Activated T-cell treated with anti-CD3 and anti-CD28 coated beads for 48 hours (primary cell): ENCODE measurements at places on chromosomes 5 and 9.
A peak's percentile ranks its signal among the peaks of the same experiment; 100 is the strongest.

GRCh38 chr5:103927739-103928138 lies 365.1 kb upstream of the NUDT12 start:
- DNase-seq: no peak

- DNase-seq: no peak
Observed at GRCh38 chr5:128667152-128667551, 129.1 kb upstream of the FBN2 start.

GRCh38 chr5:141507387-141508091 lies 18.7 kb downstream of the PCDHGC5 start:
- DNase-seq: no peak

GRCh38 chr5:102554728-102555127 lies 55.9 kb upstream of the SLCO6A1 start:
- DNase-seq: no peak

GRCh38 chr5:157303667-157304327 lies 37.9 kb downstream of the CYFIP2 start:
- DNase-seq: peak; percentile 49

DNA sequence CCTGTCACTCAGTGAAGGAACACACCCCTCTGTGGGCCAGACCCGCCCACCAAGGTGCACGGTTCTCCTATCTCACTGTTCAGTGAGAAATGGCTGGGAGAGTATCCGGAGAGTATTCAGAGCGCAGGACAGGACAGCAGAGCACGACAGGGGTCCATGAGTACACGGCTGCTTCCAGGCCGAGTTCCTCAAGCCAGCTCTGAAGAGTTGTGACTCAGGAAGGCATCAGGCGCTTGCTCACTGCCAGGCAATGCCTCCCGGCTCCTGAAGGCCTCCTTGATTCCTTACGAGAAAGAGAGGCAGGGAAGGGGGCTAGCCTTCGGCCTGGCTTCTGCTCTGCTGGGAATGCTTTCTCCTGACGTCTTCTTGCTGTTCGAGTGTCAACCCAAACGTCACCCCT lies 132.1 kb upstream of the PPP1R26 start:
- no peak for DNase-seq

- no peak for DNase-seq
Observed at GRCh38 chr5:115369430-115370144, 73.1 kb upstream of the CCDC112 start.

DNA sequence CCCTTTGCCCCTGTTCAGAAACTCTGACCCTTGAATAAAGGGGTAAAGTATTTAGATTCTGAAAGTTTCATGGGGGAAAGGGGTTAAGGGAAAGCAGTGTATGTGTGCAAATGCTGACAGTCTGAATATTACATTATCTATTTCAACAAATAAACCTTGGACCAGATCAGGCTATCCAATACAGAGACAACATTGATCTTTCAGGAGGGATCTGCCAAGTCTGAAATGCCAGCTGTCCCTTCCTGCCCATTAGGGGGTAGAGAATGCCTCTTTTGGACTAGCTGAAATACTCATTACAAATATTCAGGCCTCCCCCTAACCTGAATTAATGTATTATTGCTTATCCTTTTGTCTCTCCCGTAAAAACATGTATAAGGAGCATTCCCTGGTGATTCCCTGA lies 219.5 kb downstream of the NR3C1 start:
- DNase-seq: no peak

GRCh38 chr5:112693301-112693700 lies 44.4 kb upstream of the APC start:
- DNase-seq: no peak

- DNase-seq: no peak
Observed at GRCh38 chr9:4170231-4170630, 129.6 kb downstream of the GLIS3 start.

DNA sequence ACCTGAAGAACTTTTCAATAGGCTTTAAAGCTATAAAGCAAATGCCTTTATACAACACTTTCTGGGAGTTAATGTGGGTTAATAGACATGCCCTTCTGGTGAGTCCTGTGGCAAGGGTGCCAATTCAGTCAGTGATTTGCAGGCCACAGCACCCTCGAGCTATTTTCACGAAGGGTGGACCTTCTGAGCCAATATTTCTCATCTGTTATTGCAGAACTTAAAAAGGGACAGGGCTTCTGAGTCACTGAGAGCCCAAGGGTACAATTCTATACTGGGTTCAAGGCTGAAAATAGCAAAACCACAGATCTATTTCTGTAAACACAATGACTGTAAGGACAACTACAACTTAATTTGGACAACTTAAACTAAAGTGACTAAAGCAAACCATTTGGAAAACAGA lies 92.8 kb downstream of the GABRG2 start:
- DNase-seq: no peak

DNA sequence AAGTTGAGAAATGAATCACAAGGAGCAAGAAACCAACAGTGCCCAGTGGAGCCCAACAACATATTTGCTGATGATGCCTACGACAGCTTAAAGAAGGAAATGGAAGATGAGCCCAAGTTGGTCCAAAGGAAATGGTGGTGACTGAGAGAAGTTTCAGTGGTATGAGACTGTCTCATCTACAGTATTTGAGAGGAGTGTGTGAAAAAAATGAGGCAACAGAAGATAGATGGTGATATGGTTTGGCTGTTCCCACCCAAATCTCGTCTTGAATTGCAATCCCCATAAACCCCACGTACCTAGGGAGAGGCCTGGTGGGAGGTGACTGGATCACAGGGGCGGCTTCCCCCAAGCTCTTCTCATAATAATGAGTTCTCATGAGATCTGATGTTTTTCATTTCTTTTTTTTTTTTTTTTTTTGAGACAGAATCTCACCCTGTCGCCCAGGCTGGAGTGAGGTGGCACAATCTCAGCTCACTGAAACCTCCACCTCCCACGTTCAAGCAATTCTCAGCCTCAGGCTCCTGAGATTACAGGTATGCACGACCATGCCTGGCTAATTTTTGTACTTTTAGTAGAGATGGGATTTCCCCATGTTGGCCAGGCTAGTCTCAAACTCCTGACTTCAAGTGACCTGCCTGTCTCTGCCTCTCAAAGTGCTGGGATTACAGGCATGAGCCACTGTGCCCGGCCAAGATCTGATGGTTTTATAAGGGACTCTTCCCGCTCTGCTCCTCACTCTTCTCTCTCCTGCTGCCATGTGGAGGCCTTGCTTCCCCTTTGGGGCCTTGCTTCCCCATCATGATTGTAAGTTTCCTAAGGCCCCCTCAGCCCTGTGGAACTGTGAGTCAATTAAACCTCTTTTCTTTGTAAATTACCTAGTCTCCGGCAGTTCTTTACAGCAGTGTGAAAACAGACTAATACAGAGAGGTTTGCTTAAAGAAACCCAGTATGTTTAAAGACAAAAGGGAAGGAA lies 30.2 kb downstream of the EFCAB9 start:
- DNase-seq: peak; percentile 61

DNA sequence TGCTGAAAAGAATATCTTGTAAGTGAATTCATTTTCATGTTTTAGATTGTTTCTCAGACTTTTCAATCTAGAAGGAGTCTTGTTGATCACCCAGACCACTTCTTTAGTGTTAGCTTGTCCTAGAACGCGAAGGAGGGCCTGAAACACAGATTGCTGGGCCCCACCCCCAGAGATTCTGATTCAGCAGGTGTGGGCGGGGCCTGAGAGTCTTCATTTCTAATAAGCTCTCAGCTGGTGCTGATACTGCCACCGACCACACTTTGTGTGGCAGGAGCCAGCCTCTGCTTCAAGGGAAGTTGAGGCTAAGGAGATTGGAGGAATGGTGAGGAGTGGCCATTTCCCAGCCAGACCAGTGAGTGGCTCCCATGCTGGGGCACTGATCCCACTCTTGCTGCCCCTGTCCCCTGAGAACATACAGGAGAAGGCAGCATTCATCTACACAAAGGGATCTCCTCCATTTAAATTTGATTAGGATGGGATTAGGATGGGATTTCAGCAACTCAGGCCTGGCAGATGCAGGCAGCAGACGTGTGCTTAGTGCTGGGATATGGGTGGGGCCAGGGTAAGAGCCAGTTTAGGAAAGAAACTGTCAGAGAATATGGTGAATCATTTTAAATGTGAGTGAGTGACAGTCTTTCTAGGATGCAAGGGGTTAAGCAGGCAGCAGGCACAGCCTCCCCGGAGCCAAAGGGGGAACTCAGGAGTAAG lies 35.9 kb downstream of the ZNF618 start:
- DNase-seq: no peak

DNA sequence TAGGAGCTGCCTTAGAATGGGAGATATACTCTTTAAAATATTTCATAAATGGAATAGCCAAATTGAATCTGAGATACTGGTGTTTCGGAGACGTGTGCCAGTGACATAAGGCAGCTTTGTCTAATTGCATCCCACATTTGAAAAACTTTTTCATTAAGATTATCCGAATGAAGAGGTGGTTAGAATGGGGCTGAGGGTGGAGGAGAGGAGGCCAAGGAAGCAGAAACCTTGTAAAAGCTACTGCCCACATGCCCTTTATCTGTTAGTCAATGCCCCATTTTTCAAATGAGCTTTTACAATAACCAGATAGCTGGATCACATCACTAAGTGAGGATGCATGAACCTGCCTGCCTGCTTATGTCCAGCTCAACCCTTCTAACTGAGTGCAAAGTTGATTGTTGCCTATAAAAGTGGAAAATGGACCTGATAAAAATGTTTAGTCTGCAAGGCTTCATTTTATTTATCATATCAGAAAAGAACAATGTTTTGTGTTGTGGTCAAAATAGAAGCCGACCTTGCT lies 34.8 kb downstream of the SNX24 start:
- DNase-seq: no peak

DNA sequence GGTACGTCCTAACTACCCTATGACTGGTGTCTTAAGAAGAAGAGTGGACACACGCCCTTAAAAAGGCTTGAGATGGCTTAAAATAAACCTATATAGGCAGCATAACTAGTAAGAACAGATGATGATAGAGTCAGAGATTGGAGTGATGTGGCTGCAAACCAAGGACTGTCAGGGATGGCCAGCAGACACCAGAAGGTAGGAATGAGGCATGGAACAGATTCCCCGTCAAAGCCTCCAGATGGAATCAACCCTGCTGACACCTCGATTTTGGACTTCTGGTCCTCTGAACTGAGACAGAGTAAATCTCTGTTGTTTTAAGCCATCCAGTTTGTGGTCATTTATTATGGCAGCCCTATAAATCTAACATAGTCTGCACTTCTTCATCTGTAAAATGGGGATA lies 7.4 kb downstream of the TMOD1 start:
- DNase-seq: no peak

DNA sequence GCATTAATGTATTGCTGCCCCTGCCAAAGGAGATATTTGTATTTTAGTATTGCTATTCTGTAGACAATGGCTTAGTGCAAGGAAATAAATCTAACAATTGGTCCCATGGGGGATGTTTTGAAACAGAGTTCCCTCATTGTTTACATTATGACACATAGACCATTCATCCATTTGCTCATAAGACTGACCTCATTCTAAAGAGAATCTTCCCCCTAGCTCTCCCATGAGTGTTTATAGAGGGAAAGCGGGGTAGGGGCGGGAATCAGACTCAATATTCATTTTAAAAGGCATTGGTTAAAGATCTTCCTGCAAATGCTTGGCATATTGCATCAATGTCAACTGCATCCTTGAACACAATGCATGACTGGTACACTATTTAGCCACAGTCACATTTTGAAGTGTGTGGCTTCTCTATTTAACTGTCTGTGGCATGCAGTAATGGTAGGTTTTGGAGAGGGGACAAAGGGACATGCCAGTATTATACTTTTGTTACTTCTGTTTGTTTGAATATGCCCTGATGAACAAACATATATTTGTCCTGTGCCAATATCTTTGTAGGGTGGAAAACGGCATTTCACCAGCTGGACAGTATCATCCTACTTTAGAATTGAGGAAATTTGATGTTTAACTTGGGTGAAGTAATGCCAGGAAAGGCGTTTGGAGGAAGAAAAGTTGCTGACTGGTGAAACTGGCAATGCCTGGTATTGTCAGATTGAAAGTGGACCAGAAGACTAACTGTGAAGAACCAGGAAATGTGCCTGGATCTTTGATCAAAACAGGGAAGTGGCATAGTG lies 84.1 kb upstream of the MEGF10 start:
- no peak for DNase-seq

DNA sequence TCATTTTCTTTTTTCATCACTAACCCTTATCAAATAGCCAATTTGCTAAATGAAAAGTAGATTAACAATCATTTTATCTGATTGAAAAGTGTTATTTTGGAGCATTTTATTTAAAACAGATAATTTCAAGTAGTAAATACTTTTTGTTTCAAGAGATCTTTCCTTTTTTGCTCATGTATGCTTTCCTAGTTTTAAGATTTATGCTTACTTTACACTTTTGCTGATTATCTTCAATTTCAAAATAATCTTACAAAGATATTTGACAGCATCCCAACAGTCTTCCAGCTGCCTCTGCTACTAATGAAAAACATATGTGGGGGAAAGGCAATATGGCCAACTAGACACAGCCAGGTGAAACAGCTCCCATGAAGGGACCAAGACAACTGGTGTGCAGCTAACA lies 1027.3 kb upstream of the CDH9 start:
- DNase-seq: no peak

- no peak for DNase-seq
Observed at GRCh38 chr9:5560443-5561100, 50.2 kb downstream of the PDCD1LG2 start.

- no peak for DNase-seq
Observed at GRCh38 chr9:127525401-127526188, 74.3 kb downstream of the LRSAM1 start.
